Right ventricle myocardium superior (tissue), 1 donor: ENCODE measurements at places on chromosomes 3 and 15. TPM values are rescaled to one million over a fixed set of nuclear protein-coding genes. Genes with fewer than 3 reads are reported as not detected.

- no peak for DNase-seq
These were observed 250.8 kb upstream of the TGFBR2 start for GRCh38 chr3:30355622-30356021.

GRCh38 chr15:61018083-61018482 lies 211.0 kb downstream of the RORA start:
- no peak for DNase-seq

DNA sequence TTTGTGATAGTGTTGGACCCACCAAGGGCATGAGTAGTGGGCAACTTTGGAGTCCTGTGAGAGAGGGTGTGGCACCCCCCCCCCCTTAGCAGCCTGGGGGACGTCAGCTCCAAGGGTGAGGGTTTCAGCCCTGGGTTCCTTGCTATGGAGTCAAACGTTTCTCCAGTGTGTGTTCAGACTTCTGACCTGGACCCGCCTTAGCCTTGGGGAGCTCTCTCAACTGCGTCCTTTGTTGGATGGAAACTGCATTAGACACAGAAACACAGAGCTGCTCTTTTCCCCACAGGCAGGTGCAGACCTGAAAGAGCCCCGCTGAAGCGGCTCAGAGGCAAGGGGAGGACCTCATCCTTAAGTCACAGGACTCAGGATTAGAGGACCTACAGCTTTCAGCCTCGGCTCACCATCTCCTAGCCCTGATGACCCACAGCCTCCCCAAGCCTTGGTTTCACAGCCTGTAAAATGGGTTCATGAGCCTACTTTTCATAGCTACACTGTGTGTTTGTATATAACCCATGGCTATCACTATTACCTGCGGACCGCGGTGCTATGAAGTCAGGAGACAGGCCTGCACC lies 19.9 kb downstream of the ZNF710 start:
- no peak for DNase-seq

GRCh38 chr15:55774113-55774970 lies 31.4 kb upstream of the PRTG start:
- peak; percentile 51 for DNase-seq

KBTBD13 gene
- 9.4 TPM for total RNA-seq

RPP14 gene
- total RNA-seq, result 22.5 TPM

DNA sequence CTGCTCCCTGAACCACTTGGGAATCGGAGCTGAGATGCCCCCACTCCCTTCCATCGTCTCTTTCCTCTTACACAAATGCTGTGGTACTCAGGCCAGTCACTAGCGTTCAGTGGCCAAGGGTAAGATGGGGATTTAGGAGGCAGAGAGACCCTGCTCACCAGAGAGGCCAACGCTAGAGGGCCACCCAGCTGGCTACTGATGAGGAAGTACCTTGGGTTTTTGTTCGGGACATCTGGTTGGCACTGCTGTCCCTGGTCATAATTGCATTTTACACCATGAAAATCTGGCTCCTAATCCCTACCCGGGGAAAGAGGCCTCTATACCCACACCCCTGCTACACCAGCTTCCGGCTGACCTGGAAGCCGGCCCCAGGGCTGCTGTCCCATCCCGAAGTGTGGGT lies 7.7 kb downstream of the MAP6D1 start:
- DNase-seq, result no peak

- DNase-seq, result no peak
These were observed 49.8 kb downstream of the BDH1 start for GRCh38 chr3:197505796-197506548.

DNA sequence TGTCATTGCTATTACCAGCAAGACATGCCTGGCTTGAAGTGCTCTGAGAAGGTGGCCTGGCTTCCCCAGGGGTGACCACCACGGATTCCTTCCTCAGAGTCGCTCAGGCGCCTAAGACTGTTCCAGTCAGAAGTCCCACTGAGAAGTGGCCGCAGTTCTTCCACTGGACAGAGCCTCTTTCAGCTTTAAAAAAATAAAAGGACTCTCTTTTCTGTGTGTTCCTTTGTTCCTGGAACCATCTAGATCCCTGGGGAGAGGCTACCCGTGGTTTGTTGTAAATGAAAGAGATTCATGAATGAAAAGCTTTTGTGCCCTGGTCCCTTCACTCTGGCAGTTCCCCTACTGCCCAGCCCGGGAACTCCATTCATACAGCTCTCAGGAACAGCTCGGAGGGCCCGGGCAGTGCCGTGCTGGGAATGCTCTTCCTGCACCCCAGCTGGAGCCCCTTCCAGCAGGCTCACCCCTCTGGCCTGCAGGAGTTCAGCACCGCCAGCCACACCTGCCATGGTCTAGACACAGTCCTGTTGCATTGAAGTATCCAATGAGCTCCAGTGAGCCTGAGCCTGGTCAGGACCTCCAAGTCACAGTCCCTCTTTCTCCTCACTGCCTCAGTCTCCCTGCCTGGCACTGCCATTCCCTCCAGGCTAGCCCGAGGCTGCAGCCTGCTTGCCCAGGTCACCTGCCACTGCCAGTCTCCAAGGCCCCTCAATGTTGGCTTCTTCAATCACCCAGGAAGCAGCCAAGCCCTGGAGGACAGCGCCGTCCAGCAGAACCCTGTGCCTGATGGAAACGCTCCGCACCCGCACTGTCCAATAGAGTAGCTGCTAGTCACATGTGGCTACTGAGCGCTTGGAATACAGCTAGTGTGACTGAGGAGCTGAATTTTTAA lies 75.4 kb downstream of the XXYLT1 start:
- no peak for DNase-seq

- no peak for DNase-seq
These were observed 53.9 kb upstream of the KLF13 start for GRCh38 chr15:31272558-31273257.

DNA sequence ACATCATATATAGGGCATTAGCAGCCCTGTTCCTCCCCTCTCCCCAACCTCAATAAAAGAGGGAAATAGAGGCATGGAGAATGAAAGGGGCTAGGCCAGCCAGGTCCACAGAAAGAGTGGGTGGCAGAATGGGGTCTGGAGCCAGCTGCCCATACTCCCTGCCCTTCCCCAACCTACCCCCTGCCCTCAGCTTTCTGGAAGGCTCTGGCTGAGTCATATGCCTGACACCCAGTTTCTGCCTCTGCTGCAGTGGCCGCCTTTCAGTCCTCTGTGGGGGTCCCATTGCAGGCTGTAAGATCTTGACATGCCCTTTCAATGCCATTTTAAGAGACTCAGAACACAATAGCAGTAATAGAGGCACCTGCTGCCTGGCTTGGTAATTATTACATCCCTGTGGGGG lies 95.7 kb downstream of the LINGO1 start:
- DNase-seq, result no peak

FRMD5 gene
- 44.0 TPM for total RNA-seq

DNA sequence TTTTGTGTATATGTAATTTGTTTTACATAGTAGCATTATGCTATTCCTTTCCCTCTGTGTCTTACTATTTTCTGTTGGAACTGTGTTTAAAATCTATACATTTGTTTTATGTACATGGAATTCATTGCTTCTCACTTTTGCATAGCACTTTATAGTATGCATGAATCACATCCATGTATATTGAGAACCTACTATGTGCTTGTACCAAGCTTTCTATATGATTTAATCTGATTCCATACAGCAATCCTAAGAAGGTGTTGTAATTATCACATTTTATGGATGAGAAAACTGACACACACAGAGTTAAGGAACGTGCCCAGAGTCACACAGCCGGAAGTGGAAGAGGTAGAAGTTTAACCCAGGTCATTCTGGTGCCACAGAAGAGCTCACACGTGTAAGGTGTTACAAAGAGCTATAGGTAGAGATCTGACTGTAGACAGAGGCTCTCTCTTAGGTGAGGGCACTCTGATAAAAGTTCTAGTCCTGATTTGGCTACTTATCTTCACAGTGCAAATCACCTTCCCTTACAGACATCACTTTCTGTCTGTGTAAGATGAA lies 3.5 kb upstream of the SMAD3 start:
- no peak for DNase-seq
